ENCODE measurements at places on chromosomes 2 and 18.

DNA sequence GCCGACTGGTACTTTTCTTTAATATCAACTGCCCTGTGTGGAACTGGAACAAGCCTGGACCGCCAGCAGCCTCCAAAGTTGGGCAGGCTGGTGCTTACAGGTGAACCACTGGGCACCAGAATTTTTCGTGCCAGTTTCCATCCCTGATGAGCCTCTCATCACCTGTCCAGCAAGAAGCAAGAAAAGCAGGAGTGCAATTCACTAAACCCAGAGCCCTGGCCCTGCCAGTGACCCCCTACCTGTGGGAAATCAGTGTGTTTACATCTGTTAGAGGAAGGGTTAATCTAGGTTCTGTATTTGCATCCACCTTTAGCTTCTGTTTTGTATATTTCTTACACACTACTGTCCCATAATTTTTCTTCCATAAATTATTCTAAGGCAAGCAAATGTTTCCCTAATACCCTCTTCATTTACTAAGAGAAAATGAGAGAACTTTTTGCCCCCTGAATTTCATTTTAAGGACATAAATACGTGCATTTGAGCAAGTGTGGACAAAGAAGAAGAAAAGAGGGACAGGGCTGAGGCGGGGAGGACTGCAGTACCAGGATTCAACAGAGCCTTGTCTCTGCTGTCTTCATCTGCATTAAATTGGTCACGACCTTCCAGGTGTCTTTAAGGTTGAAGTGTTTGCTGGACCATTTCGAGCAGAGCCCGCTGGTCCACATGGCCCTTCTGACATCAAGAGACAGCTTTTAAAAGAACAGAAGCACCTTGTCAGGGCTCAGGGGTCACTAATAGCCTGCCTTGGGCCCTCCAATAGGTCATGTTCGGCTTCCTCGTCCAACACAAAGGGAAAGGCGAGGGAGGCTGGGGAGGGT lies 763.1 kb downstream of the BCL11A start:
- DNase-seq, result no peak

GRCh38 chr2:171804456-171804855 lies 89.6 kb downstream of the SLC25A12 start:
- DNase-seq, result no peak

DNA sequence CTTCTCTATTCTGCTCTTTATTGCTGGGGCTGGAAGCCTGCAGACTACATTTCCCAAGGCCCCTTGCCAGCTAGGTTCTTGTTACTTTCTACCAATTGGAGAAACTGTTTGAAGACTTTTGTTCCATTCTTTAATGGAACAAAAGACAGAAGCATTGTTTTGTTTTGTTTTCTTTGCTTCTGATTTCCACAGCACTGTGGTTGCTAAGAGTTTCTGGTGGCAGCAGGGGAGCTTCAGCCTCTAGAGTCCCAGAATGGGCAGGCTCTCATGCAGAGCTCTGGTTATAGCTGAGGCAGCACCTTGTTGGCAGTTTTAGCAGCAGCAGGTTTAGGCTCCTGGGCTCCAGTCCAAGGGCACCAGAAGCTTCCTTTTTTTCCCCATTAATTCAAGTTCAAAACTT lies 234.3 kb downstream of the ETAA1 start:
- no peak for DNase-seq

DNA sequence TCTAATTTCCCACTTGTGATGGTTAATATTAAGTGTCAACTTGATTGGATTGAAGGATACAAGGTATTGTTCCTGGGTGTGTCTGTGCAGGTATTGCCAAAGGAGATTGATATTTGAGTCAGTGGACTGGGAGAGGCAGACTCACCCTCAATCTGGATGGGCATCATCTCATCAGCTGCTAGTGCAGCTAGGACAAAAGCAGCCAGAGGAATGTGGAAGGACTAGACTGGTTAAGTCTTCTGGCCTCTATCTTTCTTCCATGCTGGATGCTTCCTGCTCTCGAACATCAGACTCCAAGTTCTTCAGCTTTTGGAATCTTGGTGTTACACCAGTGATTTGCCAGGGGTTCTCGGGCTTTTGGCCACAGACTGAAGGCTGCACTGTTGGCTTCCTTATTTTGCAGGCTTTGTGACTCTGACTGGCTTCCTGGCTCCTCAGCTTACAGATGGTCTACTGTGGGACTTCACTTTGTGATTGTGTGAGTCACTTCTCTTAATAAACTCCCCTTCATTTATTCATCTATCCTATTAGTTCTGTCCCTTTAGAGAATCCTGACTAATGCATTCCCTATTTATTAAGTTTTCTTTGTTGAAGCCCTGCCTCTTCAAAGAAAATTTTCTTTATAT lies 1087.5 kb upstream of the NXPH2 start:
- no peak for DNase-seq
